Activated CD4-positive, alpha-beta T cell treated with anti-CD3 and anti-CD28 coated beads, Interleukin-2, amount 10 ng/mL, durations not matched to agents 7 days and 5 days (primary cell): ENCODE measurements at places on chromosomes 1 and 21. TPM values are rescaled to one million over a fixed set of nuclear protein-coding genes. Genes with fewer than 3 reads are reported as not detected.

Gene DISP3
- total RNA-seq: 0.92 TPM

Gene BTG2
- 82.3 TPM for total RNA-seq

Gene RGS4
- not detected for total RNA-seq

Gene PDC
- total RNA-seq: not detected

Gene IVL
- not detected for total RNA-seq

Gene CSF3R
- 0.32 TPM for total RNA-seq

Gene CFHR4
- not detected for total RNA-seq

Gene HUNK
- 0.15 TPM for total RNA-seq

Gene FOXO6
- total RNA-seq: not detected

Gene CFAP107
- total RNA-seq: not detected

Gene MECR
- total RNA-seq: 19.7 TPM

Gene RHBG
- total RNA-seq: not detected

Gene CACHD1
- total RNA-seq: 0.48 TPM

Gene PLA2G2D
- total RNA-seq: not detected

Gene SPRR2D
- total RNA-seq: not detected
